ENCODE measurements at places on chromosomes 7 and 10.

DNA sequence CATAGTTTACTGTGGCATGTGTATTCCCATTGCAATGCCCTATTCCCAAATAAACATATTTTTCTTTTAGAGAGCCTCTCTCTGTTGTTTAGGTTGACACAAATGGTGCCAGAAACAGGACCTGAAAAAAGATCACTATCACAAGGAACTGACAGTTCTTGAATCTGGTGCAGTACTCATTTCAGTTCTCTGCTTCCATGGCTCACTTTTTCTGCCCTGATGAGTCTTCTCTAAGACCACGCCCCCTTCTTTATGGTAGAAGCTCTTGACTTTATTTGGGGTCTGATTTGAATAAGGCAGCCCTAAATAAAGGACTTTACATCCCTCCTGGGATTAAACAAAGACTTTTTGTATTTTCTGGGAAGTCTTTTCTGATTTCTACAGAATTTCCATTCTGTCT lies 3.5 kb upstream of the CCDC126 start:
- DNase-seq: no peak

DNA sequence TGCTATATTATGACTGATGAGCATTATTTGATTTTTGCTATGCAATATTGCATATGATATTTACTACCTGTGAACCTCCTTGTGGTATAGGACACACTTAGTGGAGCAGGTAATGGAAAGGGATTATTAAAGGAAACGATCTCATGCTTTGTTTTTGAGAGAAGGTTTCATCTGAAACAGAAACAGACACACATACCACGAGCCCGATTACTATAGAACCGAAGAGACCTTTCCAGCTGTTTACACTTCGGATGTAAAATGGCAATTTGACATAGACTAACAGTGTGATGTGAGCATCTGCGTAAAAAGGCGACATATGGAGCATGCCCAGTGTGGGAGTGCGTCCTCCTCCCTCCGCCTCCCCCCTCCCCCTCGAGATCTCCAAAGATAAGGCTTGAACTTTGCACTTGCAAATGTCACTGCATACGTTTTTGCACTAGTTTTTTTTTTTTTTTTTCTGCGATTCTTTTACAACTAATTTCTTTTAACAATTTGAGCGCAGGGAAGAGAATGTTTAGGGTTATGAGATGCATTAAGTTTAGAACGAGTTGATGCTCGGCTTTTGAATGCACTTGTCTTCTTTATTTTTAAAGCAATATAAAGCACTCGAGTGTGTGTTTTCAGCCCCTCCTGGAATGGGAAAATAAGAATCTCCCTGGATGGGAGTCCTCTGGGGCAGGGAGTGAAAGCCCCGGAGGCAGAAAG lies 251.0 kb downstream of the NSUN6 start:
- no peak for DNase-seq

DNA sequence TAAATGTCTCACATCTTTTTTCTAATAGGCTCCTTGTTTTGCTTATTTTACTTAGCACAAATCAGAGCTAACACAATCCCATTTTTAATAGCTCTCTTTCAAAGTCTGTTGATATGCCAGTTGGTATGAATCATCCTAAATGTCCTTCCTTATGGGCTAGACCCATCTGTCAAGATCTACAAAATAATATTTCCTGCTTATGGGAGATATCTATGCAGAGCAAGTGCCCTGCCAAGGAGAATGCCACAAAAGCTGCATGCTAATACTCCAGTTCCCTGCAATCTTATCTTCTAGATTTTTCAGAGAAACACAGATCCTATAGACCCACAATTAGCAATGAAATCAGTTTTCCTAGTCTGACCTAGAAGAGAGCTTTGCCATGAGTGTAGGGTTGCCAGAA lies 230.8 kb upstream of the NPVF start:
- no peak for DNase-seq

DNA sequence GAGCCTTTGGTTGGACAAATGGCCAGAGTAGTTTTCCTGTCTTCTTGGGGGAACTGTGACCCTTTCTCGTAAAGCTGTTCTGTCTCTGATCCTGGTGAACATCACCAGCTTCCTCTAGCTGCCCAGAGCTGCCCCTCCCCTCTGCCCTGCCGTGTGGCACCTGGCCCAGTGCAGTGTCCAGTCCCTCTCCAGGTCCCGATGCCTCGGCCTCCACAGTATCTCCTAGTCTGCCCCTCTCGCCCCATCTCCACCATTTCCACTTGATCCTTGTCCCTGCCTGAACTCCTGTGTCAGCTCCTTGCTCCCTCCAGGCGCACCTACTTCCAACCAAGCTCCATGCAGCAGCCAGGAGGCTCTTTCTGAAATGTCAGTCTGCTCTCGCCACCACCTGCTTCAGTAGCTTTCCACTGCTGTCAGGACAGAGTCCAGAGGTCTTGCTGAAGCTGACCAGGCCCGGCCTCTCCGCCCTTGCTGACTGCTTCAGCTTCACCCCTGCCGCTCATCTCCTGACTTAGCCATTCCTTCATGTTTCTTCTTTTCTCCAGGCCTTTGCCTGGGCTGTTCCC lies 133.6 kb downstream of the GRK5 start:
- no peak for DNase-seq

DNA sequence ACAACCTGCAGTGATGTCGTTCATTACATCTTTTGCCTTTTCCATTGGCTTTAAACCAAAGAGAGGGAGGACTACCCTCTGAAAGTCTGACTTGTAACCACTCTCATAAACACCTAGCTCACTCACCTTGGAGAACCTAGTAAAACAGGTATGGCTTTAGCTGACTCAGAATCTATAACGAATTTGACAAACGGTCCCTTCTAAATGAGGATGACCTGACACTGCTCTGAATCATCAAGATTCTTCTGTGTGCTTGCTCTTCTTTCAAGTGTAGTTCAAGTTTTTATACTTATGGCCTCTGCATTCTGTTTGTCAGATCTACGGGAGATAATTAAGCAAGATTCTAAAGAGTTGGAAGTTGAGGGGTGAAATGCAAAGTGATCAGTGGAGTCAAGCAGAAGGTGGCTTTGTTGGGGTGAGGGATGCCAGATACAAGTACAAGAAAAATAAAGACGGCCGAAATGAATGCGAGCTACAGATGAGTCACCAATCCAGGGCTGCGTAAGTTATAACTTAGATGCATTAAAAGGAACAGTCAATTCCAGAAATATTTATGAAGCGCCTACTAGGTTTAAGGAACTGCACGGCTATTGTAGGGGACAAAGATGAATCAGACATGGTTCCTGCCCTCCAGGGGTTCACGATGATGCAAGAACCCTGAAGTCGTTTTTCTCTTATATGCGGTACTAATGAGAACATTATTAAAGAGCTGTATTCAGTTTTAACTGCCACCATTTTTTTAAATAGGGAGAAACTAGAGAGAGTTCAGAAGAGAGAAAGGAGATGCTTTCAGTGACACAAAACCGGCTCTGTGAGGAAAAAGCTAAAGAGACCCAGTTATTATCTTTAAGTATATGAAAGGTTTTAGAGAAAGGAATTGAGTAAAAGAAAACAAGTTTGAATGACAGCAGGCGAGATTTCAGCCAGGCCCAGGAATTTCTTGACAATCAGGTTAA lies 6.5 kb downstream of the HIPK2 start:
- no peak for DNase-seq

DNA sequence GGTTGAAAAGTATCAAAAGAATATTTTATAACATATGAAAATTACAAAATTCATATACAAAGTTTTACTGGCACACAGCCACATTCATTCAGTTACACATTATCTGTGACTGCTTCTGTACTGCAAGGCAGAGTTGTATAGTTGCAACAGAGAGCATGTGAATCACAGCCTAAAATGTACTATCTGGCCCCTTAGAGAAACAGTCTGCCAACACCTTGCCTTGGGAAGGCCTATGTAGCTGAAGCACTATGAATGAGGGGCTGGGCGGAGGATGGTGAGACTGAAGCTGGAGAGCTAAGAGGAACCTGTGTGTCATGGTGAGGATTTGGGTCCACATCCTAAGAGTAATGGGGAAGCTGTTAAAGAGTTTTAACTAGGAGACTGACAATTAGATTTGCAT lies 35.7 kb downstream of the PDZD8 start:
- no peak for DNase-seq

GRCh38 chr7:100886936-100887515 lies 2.5 kb downstream of the UFSP1 start:
- DNase-seq: no peak

GRCh38 chr10:129950676-129951075 lies 13.4 kb downstream of the EBF3 start:
- DNase-seq: no peak

DNA sequence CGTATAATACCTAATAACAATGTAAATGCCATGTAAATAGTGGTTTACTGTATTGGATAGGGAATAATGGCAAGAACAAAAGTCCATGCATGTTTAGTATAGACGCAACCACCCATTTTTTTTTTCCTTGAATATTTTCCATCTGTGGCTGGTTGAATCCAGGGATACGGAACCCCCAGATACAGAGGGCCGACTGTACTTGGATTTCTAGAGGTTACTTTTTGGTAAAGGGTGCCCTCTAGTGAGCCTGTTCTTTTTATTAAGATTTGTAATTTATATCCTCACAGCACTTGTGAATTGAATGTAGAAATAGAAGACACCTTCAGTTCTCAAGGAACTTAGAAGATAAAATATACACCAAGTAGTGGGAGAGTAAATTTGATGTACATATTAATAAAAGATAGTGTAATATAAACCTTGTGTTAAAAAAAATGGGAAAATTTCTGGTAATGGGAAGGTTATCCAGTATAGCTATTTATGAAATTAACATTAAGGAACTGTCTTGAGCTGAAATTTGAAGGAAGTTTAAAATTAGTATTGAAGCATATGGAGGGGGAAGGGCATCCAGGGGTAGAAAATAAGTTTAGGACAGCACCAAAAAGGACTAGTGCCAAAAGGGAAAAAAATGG lies 32.0 kb downstream of the EXOC6 start:
- DNase-seq: peak; percentile 43

- DNase-seq: peak; percentile 72
These were observed at the start of gene FAM13C for GRCh38 chr10:59362144-59362958. FAM13C (minus strand) TSS chr10:59362549; CDS start chr10:59362460, 89 bp downstream.

GRCh38 chr10:84668186-84668763 lies 339.9 kb downstream of the CCSER2 start:
- DNase-seq: no peak

DNA sequence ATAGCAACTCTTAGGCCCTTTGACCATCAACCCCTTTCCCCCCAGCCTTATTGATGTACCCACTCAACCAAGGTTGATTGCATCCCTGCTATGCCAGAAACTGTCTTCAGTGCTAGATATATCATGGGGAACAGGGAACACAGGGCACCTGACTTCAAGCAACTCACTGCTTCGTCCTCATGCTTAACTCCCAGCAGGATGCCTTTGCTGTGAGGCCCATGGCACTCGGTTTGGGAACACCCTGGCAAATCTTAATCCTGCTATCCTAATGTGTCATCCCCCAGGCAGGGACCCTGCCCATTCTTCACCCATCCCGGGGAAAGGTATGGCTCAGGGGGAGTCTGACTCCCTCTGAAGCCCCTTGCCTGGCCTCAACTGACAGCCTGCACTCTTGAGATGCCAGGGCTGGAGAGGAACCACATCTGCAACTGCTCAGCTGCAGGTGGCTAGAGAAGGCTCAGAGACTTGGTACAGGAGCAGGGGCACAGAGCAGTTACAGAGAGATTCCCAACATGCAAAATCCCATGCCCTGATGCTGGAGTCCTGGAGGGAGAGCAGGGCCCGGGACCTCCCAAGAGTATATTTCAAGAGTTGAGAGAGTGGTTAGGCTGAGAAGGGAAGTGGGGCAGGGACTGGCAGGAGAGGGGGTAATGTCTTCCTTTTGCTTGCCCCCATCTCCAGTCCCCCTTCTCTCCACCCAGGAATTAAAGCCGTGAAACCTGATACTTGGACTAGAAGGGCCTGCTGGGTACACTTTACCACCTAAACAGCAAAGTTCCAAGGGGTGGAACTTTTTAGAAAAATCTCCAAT lies 2.4 kb upstream of the UNC5B start:
- no peak for DNase-seq

DNA sequence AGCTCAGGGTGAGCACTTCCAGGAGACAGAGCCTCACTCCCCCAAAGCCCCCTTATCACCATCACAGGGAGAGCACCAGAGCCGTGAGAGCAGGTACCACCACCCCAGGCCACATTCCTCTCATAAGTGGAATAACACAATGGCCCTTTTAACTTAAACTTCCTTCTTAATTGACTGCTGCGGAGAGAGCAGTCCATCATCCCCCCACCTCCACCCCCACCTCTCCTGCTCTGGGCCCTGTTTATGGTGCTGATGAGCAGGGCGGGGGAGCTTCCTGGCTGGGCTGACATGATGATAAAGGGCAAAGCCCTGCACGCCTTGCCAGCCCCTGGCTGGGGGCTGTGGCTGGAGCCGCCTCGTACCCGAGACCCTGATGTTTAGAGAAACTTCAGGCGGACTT lies 81.4 kb upstream of the PODXL start:
- no peak for DNase-seq

GRCh38 chr10:1289591-1289990 lies 233.4 kb downstream of the WDR37 start:
- DNase-seq: no peak

GRCh38 chr7:2938514-2939192 lies 94.5 kb upstream of the GNA12 start:
- DNase-seq: no peak

DNA sequence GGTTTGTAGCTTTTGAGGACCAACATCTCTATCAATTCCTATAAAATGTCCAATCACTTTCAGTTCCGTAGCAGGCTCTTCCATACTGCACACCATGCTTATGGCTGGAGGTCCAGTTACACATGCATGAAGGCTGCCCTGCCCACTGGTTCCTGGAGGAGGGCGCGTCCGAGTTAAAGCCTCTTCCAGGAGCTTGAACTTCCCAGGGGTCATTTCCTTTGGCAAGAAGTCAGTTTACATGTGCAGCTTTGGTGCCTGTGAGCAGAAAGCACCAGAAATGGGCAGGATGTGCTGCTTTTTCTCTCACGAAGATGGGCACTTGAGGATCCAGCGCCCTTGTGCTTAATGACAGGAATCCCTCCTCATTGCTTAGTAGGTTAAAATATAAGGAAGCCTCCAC lies 17.6 kb upstream of the PHYH start:
- DNase-seq: no peak

DNA sequence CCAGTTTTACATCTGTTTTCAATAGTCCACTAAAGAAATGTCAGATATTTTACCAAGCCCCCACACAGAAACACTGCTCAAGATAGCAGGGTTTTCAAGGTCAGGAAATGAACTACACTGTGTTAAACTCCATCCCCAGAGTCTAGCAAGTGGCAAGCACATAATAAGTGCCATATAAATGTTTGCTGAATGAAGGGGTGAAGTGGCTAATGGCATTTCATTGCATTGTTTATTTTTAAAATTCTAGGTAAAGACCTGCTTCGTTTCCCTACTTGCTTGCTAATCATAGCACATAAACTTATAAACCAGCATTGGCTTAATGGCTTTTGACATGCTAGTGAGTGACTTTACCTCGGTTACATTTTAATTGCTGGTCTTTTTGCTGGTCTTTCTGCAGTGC lies 322.6 kb downstream of the GRID1 start:
- no peak for DNase-seq

Data from muscle of arm (tissue), 14 donors.